Activated CD4-positive, alpha-beta T cell treated with anti-CD3 and anti-CD28 coated beads, Interleukin-2, amount 50 U/mL, for 24 hours (primary cell): ENCODE measurements at places on chromosomes 3 and 15.

- no peak for DNase-seq
These were observed 5.1 kb downstream of the ABHD5 start for GRCh38 chr3:43695863-43696262.

- no peak for DNase-seq
These were observed 59.9 kb downstream of the SEC22A start for GRCh38 chr3:123261666-123262065.

GRCh38 chr15:83078712-83079111, 11.7 kb upstream of the BTBD1 start:
- no peak for DNase-seq

GRCh38 chr3:54324103-54324502, 201.8 kb downstream of the CACNA2D3 start:
- DNase-seq, result no peak

DNA sequence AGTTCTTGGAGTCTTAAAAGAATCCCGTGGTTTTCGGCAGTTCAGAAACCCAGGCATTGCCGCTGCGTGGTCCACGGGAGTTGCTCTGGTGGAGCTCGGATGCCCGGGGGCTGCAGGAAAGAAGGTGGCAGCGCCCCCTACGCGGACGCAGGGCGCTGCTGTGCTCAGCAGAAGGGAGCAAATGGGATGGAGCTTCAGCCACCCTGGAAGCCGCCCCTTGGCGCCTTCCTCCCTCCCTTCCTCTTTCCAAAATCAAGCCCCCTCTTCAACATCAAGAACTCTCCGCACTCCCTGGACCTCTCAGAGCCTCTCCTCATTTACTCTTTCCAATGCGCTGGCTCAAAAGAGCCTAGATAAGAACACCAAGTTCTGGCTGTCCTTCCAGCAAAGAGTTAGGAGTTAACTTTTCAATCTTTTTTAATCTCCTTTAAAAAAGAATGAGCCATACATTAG, 880 bp upstream of the CHRNA7 start:
- no peak for DNase-seq

- DNase-seq, result no peak
These were observed 3.0 kb downstream of the ROBO2 start for GRCh38 chr3:77042882-77043281.

DNA sequence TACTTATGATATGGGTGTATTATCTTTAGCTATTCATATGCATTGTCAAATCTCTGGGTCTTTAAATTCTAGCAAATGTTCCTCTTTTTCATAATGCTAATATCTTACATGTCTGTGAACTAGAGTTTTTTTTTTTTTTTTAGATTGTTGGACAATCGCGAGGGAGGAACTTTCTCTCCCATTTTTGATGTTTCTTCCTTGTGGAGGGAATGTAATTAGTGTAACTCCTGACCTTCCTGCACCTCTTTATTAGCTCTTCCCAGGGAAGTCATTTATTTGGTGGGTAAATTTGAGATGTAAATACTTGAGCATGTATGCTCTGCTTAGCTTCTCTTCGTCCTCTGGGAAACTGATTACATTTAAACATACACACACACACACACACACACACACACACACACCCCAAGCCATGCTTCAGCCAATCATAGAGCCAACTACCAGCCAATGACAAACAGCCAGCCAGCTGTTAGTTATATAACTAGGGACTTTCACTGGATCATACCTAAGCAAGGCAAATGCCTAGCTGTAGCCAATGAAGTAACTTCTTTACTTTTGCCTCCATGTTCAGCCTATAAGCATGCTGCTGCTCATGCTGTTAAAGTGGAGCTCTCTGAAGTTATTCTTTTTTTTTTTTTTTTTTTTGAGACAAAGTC, 8.3 kb upstream of the USP8 start:
- no peak for DNase-seq

DNA sequence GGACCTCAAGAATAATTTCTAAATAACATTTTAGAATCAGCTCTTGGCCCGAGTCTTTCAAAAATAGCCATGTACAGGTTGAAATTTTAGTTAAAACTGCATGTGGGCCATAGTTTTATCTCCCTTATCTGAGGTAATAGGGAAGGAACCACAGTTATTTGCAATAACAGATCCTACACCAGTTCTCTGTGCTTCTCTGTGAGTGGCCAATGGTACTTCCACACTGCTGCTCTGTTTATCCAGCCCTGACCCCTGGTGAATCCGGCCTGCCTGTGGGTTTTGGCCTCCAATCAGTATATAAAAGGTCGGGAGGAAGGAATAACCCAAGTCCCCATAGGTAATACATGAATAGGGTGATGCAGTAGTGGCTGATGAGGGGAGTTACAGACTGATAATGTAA, 48.0 kb upstream of the TNIK start:
- DNase-seq, result no peak

GRCh38 chr15:43515741-43516140, 1.7 kb upstream of the MAP1A start:
- no peak for DNase-seq

- DNase-seq, result no peak
These were observed 558.0 kb upstream of the TGFBR2 start for GRCh38 chr3:30048431-30048830.

DNA sequence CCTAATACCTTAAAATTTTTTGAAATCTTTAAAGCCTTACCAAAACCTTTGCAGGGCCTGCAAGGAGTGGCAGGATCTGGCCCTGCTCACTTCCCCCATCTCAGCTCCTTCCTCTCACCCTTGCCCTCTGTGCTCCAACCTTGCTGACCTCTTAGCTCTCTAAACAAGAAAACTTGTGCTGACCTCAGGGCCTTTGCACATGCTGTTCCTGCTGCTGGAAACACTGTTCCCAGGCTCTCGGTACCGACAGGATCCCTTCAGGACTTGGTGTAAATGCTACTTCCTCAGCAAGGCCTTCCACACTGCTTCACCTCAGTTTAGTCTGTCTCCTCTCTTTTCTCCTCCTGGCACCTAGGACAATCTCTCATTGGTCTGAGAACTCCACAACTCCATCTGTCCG, 155.4 kb upstream of the IQSEC1 start:
- no peak for DNase-seq

DNA sequence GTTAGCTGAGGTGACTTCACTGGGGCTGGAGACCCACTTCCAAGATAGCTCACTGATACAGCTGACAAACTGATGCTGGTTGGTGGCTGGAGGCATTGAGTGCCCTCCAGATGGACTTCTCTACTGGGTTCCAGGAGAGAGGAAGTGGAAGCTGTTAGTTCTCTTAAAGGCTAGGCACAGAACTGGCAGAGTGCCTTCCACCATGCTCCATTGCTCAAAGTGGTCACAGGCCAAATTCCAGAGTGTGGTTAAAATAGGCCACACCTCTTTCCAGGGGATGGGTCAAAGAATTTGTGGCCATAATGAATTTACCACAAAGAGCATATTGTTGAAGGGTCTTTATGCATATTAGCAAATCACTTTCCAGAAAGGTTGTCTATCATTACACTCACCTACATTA, 74.2 kb downstream of the NMD3 start:
- no peak for DNase-seq

DNA sequence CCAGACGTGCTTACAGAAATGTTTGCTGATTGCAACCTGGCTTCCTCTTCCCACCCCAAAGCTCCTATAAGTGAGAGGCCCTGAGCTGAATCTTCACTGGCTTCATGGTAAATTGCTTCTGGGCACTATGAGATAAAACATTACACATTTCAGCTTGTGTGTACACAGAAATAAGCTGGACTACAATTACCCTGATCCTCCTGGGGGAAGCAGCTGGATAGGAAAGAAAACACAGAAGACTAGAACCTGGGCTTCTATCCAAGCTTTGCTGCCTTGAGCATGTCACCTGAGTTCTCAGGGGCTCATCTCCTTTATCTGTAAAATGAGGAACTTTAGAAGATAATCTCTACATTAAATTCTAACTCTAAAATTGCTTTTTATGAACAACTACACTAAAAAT, 40.3 kb downstream of the THBS1 start:
- no peak for DNase-seq

GRCh38 chr3:103752986-103753385, 1318.2 kb downstream of the ZPLD1 start:
- DNase-seq, result no peak

DNA sequence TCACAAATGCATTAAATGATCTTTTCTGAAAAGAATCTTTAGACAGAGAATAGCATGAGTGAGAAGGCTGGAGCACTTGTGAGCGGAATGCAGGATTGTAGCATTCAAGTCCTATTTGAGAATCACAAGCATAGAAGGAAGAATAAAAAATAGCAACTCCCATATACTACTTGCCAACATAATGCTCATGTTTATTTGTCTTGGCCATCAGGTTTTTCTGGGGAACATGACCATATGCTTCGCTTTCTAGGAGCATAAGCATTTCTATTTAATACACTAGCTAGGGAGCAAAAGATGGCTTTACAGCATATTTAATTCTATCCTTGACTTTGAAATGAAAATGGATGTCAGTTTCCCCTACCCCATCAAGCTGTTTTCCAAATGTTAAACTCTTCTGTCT, 170.3 kb upstream of the MITF start:
- DNase-seq, result no peak

- DNase-seq, result no peak
These were observed 15.4 kb upstream of the GMNC start for GRCh38 chr3:190877925-190878324.

DNA sequence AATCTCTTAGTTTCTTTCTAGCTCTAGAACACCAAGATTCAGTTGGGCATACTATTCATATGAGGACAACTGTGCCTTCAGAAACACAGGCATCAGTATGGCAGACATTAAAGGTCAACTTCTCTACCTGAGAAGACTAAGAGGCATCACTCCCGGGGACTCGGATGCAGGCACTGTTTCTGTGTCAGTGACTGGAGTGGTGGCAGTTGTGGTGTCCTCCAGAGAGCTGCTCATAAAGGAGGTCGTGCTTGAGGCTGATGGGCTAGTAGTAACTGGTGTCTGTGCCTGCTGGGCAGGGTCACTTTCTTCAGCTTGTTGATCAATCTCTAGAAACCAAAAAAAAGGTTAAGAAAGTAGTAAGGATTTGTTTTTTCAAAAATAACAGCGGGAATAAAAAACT, 75.2 kb downstream of the FBXL22 start:
- DNase-seq, result no peak

DNA sequence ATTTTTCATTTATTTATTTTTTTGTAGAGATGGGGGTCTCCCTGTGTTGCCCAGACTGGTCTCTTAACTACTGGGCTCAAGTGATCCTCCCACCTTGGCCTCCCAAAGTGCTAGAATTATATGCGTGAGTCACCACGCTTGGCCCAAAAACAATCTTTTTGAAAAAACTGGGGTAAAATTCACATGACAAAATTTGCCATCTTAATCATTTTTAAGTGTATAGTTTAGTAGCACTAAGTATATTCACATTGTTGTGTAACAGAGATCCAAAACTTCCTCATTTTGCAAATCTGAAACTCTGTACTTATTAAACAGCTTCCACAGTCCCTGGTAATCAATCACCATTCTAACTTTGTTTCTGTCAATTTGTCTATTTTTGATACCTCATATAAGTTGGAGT, 5.2 kb downstream of the SNX1 start:
- no peak for DNase-seq

GRCh38 chr15:64146520-64146884, 5.0 kb upstream of the SNX22 start:
- no peak for DNase-seq

DNA sequence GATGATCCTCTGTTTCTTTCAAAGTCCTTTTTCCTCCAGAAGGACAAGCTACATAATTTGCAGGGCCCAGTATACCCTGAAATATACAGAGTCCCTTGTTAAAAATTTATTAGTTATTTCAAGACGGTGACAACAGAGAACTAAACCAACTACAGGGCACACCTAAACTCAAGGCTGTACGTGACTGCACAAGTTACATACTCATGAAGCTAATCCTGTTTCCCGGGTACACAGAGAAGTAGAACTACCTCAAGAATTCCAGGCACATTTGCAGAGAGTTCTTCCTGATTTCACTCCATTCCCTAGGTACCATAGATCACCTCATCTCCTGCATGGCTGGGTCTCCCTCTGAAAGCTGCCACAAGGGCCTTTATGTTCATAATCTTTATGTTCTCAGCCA, 279.4 kb upstream of the ARL6 start:
- no peak for DNase-seq

- no peak for DNase-seq
These were observed 11.8 kb downstream of the CAPN7 start for GRCh38 chr3:15217841-15218267.

DNA sequence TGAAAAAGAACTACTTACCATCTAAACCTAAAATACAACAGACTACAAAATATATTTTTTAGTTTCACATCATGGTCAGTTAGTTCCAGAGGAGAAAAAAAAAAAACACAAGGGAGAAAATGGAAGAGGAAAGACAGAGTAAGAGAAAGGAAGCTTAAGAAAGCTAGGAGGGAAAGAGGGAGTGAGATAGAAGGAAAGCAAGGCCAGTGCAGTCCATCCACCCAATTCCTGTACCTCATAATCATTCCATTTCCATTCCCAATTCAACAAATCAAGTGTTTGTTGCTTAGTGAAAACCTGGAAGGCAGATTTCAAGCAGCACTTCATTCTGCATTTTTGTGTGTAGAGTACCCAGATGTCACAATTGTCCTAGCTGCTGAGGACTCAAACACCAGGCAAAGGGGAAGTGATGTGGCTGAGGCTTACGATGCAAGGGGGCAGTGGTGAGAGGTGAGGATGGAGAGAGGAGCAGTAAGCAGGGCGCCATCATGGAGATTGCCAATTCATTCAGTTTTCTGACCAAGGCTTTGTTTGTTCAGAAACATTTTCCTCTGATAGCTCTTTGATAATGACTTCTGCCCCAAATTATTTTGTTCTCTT, 83.6 kb upstream of the GSK3B start:
- DNase-seq, result no peak
